ENCODE measurements at places on chromosomes 16 and 17.
A peak's percentile ranks its signal among the peaks of the same experiment; 100 is the strongest.

DNA sequence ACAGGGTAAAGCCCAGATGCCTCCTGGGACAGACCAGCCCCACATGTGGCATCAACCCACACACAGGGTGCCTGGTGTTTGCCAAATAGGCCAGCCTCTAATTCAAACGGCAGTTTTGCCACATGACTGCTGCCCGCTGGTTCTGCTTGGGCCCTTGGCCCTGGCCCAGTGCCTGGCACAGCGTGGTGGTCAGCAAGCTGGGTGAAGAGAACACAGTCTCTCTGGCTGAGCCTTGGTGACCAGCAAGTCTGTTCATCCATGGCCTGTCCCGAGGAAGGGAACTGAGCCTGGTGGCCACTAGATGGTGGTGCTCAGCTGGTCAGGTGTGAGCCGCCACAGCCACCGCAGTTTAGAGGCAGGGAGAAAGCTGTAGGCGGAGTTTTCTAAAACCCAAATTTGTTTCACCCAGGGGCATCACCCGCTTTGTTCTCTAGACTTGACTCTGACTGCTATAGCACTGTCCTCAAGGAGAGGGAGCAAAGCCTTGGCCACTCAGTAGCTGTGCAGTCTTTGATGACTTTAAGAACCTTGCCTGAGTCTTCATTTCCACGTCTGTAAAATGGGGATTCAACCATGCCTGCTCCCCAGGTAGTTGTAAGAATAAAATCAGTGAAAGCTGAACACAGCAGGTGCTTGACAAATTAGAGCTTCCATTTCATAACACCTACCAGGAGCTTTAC, 4.7 kb upstream of the GFAP start:
- DNase-seq = peak; percentile 56

DNA sequence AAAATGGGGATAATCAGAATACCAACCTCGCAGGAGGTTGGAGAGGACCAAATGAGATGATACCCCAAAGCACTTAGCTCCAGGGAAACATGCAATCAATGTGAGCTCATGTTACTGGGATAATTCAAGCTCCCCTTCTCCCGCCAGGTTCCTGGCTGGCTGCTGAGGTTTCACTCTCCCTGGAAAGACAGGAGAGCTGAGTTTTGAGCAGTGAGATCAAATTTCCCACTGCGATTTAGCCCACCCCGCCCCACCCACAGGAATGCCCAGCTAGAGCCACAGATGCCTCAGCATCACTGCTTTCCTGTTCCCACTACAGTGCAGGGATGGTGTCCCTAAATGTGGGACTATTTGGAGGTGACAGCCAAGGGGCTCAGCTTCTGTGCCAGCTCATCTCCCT, 56.7 kb downstream of the ZNF423 start:
- DNase-seq = no peak

DNA sequence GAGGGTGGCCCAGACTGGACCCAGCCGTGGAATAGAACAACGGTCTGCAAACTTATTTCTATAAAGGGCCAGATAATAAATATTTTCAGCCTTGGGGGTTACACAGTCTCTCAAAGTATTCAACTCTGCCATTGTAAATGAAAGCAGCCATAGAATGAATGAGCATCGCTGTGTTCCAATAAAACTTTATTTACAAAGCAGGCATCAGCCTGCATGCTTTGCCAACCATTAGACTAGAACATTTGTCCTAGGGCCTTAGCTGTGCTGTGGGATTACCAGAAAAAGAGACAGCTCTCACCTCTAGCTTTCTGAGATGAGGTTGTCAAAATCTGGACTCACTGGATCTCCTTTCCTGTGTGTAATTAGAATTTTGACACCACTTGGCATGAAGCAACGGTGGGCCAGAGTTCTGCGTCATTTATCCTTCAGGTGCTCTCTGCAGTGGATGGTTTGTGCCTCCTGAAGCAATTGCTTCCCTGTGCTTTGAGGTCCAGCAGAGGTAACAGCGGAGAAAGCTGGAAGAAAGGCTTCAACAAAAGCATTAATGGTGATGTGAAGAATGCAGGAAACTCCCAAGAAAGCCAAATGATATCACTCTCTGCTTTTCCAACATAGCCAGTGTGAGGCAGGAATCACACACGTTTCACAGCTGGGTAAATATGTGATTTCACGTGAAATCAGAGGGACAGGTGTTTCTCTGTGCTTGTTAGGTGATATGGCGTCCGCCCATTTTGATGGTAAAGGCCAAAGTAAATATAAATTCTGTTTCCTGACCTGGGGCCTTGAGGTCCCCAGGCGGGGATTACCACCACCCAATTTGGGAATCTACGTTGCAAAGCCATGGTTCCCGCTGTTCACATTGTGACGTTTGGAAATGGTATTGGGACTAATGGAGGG, 148.4 kb downstream of the PITPNC1 start:
- no peak for DNase-seq

DNA sequence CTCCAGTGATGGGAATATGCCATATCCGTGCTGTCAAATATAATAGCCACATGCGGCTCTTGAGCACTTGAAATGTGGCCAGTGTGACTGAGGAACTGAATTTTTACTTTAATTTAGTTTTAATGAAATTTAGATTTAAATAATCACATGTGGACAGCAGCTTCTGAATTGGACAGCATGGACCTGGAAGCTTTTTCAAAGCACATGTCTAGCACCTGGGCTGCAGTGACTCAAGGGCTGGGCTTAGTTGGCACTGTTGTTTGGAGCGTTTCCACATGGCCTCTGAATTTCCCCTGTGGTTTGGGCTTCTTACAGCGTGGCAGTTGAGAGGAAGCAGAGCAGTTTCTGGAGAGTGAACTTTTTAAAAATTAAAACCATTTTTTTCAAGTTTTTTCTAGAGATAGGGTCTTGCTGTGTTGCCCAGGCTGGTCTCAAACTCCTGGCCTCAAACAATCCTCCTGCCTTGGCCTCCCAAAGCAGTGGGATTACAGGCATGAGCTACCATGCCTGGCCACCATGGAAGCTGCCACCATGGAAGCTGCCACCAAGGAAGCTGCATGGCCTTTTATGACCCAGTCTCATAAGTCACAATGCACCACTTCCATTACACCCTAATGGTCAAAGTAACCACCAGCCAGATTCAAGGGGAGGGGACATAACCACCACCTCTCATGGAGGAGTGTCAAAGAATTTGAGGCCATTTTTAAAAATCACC, 6.7 kb upstream of the TOB1 start:
- no peak for DNase-seq

DNA sequence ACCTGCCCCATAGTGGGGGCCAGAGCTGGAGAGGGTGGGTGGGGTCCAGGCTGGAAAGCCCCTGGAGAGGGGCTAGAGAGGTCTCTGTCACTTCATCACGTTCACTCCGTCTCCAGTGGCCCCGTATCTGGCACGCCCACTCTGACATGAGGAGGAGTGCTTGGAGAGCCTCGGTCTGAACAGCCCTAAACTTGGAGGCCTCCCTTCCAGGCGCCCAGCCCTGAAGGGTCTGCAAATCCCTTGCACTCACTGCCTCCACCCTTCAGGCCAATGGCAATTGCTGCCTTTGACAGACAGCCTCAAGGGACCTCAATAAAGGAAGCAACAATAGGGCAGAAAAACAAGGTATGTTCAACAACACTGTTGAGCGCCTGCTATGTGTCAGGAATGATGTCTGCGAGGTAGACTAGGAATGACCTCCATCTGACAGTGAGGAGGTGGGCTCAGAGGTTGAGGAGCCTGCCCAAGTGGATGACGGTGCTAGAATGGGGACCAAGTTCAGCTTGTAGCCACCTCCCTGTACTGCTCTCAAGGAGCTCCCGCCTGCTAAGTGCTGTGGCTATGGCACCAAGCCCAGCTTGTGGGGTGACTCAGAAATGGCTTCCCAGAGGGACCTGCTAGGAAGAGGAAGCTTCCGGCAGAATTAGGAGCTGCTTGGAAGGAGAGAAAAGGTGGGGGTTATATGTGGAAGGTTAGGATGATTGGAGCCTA, 2.9 kb upstream of the EPX start:
- no peak for DNase-seq

- DNase-seq = no peak
Observed at GRCh38 chr16:11665071-11665491, 3.2 kb upstream of the SNN start.

DNA sequence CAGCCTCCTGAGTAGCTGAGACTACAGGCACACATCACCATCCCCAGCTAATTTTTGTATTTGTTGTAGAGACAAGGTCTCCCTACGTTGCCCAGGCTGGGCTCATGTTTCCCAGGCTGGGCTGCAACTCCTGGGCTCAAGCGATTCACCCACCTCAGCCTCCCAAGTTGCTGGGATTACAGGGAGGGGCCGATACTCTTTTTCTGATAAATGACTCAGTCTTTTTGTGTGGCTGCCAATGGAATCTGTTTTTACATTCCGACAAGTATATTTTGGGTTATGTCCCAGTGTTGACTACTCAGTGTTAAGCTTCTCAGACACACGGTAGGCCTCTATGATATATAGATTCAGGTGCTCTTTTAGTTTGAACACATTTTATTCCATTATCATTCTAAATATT, 58.1 kb downstream of the SLFN11 start:
- DNase-seq = no peak

DNA sequence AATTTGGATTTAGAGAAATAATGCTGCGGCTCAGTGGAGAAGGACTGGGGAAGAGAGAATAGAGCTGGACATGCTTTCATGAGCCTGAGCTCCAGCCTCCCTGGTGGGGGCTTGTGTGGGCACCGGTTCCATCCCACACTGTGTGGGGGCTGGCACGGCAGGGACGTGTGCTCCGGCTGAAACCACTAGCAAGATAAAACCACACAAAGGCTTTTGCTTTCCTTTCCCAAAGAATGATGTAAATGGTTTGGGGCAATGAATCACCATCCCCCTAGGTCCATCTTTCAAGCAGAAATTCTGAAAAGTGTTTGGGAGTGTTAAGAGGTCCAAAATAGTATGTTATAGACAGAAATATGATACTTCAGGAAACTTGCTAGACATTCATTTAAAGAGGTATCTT, 77.0 kb downstream of the CDH11 start:
- no peak for DNase-seq
